NCI-H1694 (cell line): ENCODE measurements at places on chromosomes 2 and 18.

DNA sequence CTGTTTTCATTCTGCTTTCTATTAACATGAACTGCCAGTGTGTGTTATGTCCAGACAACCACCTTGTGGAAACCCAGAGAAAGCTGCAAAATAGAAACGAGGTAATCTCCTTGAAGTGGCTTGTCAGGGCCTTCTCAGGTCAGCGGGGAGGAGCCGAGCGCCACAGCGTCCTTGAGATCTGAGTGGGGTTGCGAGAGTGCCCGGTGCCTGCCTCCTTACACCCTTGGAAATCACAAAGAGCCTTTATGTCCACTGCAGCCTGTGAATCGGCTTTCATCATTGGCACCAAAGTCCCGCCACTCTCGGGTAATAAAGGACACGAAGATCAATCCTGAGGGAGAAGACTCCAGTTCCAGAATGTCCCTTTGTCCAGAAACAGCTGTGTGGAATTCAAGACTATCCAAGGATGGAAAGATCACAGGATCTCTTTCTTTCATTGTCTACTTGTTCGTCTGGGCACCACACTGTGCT lies 135.2 kb downstream of the HRH4 start:
- no peak for DNase-seq

DNA sequence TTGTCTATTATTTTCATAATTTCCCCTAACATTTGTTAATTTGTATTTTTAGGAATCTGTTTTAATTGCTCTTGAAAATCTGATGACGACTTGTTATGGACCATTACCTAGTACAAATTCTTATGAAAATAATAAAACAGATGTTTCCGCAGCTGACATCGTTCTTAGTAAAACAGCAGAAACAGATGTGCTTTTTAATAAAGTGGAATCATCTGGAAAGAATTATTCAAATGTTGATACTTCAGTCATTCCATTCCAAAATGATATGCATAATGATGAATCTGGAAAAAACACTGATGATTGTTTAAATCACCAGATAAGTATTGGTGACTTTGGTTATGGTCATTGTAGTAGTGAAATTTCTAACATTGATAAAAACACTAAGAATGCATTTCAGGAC lies 69.9 kb downstream of the PMS1 start:
- DNase-seq = no peak

DNA sequence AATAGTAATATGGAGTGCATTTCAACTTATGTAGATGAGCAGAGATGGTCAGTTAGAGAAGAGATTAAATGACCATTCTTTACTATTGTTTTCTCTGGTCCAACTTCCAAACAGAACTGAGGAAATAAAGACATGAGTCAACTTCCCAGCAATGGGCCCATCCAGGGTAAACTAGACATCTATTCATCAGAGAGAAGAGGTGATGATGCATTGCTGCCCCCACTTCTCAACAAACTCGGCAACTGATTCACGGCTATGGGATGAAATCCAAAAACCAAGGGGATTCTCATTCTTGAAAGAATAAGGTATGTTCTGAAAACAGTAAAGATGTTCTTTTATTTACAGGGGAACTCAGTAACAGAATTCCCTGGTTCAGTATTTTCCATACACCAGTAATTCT lies 190.7 kb downstream of the RDH14 start:
- DNase-seq = no peak

- no peak for DNase-seq
Measured at GRCh38 chr2:60007671-60008070, 545.8 kb downstream of the BCL11A start.

GRCh38 chr2:71117063-71117462 lies 13.0 kb downstream of the MCEE start:
- DNase-seq = no peak

DNA sequence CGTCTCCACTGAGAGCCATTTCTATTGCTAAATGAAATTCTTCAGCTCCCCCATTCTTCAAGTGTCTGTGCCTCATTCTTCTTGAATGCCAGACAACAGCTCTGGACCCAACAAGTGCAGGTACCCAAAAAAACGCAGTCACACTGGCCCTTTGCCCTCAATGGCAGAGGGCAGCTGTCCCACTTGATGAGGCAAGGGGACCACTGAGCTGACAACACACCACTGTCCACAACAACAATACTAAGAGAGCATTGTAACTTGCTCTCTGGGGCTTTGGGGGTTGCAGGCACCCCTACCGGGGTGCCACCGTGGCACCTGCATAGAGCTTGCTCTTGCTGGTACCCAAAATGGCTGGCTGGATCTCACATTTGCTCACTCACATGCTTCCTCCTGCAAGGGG lies 827.0 kb upstream of the DDX18 start:
- no peak for DNase-seq

DNA sequence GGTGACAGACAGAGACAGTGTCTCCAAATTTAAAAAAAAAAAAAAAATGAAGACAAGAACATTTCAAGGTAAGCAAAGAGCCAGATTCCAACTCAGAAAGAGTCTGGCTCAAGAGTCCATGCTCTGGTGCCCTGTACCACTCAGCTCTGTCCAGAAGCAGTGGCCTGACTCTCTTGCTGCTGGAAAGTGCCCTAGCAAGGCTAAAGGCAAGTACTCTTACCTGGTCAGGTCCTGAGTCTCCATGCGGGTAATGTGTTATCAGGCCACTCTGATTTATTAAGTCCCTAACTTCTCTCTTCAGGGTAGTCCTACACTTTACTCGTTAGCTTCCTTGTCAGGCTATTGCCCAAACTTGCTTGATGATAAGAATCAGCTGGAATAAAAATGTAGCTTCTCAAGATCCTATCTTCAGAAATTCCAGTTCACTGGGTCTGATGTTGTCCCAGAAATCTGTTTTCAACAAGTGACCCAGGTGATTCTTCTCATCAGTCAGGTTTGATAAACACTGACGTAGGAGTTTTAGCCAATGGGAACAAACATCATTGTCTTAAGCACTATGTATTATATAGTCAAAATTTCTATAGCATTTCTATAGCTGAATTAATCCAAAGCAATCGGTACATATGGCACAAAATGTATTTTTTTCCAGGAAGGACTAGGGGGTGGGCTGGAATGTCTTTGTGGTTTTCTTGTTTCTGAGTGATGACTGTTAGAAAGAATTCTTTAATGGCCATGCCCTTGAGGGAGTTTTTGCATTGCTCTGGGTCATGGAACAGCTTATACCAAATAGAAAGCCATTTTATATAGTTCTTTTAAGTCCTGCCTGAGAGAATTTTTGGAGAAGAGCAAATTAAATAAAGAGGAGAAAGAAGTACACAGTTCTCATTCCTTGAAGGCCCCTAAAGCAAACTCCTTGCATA lies 139.9 kb upstream of the DNMT3A start:
- DNase-seq = no peak

DNA sequence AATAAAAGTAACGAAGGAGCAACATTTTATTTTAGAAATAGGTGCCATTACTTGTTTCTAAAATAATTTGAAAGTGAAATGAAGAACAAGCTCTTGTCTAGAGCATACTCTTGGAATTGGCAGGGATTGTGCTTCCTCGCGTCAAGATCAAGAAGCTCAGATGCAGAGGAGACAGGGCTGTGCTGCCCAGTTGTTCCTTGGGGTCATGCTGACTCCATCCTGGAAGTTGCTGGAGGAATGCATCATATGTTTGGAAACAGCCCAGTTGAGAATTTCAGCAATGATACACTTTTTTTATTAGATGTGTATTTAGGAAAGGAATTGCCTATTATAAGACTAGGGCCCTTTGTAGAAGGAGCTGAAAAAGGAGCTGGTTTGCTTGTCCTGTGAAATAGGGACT lies 17.2 kb downstream of the LTBP1 start:
- no peak for DNase-seq

DNA sequence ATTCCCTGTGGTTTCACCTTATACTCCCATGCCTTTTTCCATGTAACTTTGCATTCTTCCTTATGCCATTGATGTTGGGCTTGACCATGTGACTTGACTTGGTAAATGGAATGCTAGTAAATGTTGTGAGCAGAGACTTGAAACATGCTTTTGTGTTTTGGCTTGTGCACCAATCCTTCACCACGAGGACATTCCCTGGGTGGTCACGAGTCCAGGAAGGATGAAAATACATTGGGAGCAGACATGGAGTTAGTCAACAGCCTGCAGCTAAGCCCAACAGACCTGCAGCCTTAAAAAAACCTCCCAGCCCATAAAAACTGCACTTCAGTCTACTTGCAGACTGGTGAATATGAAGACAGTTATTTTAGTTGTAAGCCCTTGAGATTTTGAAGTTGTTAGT lies 116.5 kb upstream of the SPATS2L start:
- no peak for DNase-seq

DNA sequence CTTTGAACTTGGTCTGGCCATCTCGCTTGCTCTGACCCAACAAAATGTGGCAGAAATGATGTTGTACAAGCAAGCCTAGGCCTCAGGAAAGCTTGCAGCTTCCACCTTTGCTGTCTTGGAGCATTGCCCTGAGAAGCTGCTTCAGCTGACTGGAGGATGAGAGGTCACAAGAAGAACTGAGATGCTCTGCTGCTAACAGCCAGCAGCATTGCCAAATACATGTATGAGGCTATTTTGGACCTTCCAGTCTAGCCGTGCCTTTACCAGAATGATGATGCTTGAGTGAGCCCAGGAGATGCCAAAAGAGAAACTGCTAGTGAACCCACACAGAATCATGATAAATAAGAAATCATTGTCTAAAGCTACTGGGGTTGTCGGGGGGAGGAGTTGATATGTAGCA lies 13.2 kb upstream of the ITGAV start:
- DNase-seq = no peak

DNA sequence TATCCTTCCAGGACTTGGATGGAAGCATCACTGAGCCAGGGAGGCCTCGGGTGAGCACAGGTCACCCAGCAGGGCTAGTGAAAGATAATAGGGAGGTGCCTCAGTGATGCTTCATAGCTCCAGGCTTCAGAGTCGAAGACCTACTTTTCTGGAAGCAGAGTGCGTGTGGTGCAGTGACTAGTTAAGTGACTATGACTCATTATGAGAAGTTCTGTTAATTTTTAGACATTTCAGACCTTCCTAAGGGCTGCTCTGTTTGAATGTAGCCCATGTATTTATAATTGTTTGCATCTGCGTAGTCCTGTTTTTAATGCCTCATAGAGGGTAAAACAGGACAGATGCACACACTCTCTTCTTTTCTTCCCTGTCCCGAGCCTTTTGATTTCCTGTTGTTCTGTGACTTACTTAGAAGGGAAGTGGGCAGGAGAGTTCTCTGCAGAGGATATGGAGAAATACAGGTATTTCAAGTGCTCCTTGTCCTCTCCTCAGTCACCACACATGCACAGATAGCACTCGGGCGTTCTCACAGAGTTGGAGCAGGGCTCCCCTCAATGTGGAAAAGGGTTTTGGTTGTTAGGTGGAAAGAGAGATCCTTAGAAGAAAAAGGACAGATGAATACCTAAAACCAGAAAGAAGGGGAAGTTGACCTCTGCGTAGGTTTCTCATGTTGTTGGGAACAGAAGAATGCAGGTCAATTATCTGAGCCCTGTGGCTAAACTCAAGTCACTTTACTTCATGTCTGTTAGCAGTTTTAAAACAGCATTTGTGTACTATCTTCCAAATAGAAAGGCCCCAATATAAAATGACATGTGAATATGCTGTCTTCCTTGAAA lies 34.7 kb downstream of the RALB start:
- DNase-seq = no peak

DNA sequence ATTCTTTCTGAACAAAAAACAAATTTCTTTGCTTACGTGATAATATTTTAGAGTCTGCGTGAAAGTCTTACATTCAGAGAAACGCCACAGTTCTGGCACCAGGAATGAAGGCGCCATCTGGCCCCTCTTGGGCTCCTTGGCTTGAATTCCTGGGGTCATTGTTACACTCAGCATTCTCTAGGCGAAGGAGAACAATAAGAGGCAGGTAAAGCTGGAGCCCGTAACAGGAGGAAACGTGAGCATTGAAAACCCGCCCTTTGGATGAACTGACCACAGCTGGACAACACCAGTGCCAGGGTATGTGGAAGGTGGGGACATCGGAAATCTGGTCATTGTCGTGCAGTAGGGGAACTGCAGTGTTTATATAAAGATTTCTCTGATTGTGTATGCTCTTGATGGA lies 144.8 kb downstream of the RNF152 start:
- DNase-seq = no peak

- DNase-seq = no peak
Measured at GRCh38 chr2:136402281-136402680, 284.3 kb upstream of the CXCR4 start.

DNA sequence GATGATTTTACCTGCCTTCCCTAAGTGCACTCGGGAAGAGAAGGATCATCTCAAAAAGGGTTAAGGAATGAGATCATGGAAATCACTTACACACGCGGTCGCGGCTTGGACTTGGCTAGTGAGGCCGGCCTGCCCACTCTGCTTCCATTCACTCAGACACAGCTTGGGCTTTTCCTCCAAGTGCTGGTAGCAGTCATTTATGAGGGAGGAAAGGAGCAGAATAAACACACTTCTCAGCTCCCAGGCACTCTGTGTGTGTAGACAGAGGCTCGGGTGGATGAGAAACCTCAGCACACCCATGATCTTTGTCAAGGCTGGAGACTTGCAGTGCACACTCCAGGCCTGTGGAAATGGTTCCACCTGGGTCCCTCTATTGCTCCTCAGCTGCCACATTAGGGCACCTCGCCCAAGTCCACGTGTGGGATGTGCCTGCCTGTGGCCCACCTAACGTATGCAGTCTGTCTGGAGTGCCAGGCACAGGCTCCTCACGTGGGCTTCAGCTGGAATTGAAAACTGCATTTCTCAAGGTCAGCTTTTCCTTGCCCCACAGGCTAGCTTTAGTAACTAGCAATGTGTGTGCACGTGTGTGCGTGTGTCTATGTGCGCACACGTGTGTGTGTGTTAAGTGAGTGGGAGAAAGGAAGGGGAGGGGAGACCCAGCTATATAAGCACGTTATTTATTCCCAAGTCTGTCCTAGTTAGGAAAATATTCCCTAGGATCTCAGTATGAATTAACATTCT lies 288.4 kb downstream of the SOX11 start:
- no peak for DNase-seq

DNA sequence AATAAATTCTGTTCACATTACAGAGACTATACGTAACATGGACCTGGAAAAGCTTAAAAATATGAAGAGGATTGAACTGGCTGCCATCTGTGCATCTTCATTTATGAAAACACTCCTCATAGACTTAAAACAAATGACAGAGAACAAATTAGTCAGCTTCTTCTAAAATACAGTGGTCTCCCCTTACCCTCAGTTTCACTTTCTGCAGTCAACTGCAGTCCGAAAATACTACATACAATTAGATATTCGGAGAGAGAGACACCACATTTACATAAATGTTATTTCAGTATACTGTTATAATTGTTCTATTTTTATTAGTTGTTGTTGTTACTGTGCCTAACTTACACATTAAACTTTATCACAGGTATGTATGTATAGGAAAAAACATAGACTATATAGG lies 6.5 kb downstream of the RNF103 start:
- DNase-seq = no peak

- DNase-seq = no peak
Measured at GRCh38 chr2:43220229-43220751, 6.1 kb downstream of the ZFP36L2 start.

- no peak for DNase-seq
Measured at GRCh38 chr18:48750485-48751175, 200.1 kb downstream of the SMAD7 start.

- no peak for DNase-seq
Measured at GRCh38 chr2:163401481-163401880, 334.3 kb downstream of the FIGN start.
